ENCODE measurements at places on chromosomes 4 and X.

DNA sequence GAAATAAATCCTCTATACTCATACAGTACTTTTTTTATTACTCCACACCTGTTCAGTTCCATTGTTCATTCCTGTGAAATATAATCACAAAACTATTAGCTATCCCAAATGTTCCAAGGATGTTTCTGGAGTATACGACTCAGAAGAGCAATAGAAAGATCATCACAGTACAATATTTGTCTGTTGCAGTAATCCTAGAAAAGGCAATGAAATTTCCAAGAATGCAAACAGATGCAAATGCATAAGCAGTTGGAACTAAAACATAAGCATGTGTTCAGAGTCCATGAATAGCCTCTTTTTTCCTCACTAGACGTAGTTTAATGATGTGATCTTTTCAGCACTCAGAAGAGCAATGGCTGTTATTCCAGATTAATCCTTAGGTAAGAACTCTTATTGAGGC, 55.2 kb downstream of the RTL3 start:
- no peak for DNase-seq

DNA sequence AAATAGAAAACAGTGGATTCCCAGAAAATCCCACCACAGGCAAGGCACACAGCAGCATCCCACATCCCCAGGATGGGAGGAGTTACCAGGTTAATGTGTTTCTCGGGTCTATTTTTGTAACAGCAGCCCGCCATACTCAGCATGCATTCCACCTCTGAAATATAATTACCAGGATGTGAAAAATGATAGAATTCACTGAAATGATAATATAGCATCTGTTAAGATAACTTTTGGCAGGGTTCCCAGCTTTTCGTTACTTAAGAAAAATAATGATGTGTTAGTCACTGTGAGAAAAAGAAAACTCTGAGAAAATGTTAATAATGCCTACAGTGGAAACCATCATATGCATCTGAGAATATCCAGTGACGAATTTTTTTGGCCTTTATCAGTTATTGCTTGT, 87.1 kb downstream of the VCX2 start:
- no peak for DNase-seq

DNA sequence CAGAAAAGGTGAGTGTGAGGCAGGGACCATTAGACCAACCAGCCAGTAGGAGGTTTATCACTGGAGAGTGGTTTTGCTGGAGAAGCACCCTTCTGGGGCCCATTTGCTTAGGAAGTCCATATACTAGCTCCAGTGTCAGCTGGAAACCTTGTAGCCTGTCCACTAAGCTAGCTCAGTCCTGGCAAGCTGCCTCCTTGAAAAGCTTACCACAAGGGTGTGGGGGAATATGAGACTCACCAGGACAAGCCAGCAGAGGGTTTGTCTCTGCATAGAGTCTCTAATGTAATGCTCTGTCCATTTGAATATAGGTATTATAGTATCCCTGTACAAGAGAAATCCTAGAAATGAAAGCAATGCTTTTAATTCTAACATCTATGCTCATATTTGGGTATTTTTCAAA, 86.3 kb downstream of the FBXL5 start:
- DNase-seq, result no peak

GRCh38 chr4:71586087-71586763, 197.7 kb downstream of the GC start:
- no peak for DNase-seq

DNA sequence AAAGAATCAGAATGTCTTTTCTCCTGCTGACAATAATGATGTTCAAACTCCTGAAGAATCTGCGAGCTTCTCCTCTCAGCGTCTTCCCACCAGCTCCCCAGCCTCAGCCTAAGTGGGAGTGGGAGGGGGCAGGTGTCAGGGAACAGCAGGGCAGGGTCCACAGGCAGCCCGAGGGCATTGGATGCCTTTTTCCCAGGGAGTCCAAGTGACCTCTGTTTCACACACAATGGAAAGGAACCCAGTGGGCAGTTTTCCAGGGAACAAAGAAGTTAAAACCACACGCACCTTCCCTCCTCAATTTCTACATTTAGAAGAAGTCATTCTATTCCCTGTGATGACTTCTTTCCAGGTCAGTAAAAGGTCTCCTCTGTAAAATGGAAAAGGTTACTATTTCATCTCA, 278.5 kb downstream of the PARM1 start:
- DNase-seq, result no peak

DNA sequence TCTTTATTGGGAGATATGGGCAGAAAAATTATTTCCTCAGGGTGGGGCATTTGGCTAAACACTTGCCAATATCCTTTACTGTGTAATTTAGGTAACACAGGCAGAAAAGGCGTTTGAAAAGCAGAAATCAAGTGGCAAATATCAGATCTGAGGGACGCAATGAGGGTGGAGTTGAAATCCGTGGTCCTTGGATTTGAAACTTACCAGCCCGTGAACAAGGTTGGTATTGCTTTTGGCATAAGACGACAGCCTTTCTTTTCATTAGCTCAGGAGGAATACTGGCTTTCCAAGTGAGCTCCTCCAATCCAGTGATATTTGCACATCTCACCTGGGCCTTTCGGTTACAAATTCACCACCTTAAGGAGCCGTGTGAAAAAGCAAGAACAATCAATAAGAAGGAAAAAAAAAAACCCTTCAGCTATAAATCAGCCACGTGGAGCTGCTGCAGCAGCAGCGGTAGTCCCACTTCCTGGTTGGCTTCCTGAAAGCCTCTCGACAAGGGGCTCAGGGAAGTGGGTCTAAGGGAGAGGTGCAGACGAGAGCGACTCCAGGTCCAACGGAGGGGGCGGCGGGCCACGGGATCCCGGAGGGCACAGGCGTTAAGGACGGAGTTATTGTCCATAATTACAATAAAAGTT, 734 bp upstream of the GALNT7 start:
- peak; percentile 21 for DNase-seq

- DNase-seq, result no peak
Measured at GRCh38 chr4:74330295-74330750, 22.1 kb downstream of the EPGN start.

DNA sequence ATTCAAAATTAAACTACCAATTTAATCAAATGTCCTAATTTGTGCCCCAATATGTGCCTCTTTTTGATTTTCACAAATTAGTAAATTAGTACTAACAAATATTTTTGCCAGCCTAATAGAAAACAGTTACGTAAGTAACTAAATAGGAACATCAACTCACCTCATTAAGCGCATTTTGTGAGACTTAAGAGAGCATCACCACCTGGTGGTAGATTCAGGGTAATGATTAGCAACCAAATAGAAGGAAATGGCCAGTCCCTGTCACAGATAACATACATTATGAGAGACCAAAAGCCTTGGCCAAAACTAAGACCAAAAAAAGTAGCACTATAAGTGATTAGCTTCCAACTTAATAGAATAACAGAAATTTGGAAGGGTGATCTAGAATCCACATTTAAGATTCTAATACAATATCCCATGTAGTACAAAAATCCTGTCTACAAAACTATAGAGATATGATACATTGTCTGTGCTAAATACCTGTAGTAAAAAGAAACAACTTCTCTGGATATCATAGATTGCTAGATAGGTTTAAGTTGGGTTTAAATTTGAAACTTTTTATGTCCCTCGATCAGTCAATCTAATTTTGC, 46.7 kb downstream of the C4orf46 start:
- DNase-seq, result no peak

DNA sequence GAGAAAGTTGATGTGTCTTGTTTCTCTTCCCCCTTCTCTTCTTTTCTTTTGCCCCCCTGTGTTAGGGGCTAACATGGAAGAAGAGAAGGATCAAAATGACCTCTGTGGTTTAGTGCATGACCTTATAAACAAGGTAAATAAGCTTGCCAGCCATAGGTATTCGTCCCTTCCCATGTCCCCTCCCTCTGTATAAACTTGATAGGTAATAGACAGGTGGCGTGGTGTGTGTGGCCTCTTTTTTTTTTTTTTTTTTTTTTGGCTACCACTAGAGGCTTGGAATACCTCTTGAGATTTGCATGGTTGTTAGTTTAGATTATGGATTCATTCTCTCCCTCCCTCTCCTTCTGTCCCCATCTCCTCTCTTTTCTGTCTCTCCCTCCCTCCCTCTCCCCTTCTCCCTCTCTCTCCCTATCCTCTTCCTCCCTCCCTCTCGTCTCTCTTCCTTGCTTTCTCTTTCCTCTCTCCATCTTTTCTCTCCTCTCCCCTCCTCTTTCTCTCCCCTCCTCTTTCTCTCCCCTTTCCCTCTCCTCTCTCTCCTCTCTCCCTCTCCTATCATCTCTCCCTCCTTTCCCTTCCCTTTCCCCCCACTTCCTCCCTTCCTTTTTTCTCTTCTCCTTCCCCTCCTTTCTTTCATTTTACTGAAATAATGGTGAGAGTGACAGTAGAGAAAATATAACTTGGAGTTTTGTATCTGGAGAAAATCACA, 134.4 kb downstream of the AFF1 start:
- DNase-seq, result no peak

GRCh38 chr4:56744030-56744429, 62.9 kb upstream of the HOPX start:
- DNase-seq, result no peak
